ENCODE measurements at places on chromosomes 13 and 19. TPM values are rescaled to one million over a fixed set of nuclear protein-coding genes. Genes with fewer than 3 reads are reported as not detected.

ACP7 gene
- 0.08 TPM for total RNA-seq

DNA sequence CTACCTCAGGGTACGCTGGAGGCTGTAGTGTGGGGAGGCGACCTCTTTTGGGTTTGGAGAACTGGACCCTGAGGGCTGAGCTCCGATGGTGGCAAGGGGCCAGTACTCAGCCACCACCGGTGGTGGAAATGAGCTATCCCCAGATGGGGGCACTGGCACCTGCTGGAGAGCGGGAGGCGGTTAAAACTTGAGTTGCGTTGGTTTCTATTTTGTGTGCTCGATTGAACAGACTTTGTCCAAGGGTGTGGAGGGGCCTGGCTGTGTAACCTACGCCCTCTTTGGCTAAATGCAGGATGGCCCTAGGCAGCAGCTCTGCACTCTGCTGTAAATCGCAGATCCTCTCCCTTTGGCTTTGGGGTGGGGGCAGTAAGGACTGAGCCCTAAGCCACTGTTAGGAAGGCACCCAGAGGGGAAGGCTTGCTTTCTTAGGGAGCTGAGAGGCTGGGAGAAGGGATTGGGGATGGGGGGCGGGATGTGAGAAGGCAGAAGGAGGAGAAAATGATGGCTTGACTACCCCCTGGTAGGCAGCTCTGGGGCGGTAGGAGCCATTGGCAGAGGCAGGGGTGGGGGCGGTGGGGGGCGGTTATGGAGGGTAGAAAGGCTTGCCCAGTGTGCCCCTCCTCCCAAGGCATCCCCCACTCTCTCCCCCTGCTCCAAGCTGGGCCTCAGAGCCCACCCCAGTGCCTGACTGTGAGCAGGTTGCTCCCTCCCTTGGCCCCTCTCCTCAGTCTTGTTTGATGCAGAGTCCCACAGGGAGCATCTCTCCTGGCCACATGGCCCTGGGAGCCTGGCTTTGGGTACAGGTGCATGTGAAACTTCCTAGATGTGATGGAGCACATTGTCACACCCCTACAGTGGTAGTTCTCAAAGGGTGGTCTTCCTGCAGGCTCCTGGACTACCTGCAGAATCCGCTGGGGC, 5.0 kb downstream of the VSTM2B start:
- no peak for ATAC-seq

DNA sequence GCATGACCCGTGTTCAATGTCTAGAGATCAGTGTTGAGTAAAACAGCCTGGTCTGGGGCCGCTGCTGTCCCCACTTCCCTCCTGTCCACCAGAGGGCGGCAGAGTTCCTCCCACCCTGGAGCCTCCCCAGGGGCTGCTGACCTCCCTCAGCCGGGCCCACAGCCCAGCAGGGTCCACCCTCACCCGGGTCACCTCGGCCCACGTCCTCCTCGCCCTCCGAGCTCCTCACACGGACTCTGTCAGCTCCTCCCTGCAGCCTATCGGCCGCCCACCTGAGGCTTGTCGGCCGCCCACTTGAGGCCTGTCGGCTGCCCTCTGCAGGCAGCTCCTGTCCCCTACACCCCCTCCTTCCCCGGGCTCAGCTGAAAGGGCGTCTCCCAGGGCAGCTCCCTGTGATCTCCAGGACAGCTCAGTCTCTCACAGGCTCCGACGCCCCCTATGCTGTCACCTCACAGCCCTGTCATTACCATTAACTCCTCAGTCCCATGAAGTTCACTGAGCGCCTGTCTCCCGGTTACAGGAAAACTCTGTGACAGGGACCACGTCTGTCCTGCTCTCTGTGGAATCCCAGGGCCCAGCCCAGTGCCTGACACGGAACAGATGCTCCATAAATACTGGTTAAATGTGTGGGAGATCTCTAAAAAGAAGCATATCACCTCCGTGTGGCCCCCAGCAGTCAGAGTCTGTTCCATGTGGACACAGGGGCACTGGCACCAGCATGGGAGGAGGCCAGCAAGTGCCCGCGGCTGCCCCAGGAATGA, 1.5 kb upstream of the CEACAM5 start:
- no peak for ATAC-seq

DNA sequence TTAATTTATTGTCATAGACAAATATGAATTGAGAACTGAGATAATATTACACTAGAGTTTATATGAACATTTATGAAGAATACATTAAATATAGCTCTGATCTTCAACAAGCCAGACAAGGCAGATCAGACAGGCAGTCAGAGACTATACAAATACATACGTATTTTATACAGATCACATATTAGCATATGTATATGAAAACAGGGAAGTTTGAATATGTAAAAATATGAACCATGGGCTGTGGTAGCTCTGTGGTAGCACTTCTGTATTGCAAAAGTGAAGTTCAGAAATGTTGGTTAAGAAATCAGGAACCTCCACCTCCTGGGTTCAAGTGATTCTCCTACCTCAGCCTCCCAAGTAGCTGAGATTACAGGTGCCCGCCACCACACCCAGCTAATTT, 20.7 kb downstream of the GPR180 start:
- ATAC-seq: no peak

GRCh38 chr13:108361769-108362168, 92.3 kb downstream of the TNFSF13B start:
- ATAC-seq: peak; percentile 39

GRCh38 chr19:12938779-12939601, 581 bp downstream of the CALR start:
- ATAC-seq: peak; percentile 14

PTGER1 gene
- total RNA-seq: 0.93 TPM

CLC gene
- not detected for total RNA-seq

FRY gene
- total RNA-seq: 128 TPM

GRCh38 chr19:35561436-35561835, 2.0 kb downstream of the ATP4A start:
- ATAC-seq: no peak

COX7A1 gene
- total RNA-seq: 64.1 TPM

GRCh38 chr19:9865732-9866501, 30.8 kb downstream of the PIN1 start:
- no peak for ATAC-seq
